ENCODE measurements at places on chromosomes 13 and 19.

DNA sequence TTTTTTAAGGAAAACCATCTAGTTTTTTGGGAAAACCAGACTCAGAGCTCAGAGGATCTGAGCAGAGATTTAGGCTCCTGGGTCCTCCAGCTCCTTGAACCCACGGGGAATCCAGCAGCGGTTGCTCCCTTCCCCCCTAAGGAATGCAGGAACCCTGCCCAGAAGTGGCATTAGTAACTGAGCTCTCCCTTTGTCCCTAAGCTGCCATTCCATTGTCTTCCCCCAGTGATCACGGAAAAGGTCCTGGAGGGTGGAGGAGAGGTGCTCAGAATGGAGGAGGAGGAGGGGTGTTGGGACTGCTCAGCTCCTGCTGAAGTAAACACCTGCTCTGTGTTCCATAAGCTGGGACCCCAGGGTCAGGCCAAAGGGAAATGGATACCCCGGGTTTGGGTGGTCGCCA lies 16.8 kb upstream of the OR1M1 start:
- no peak for DNase-seq

DNA sequence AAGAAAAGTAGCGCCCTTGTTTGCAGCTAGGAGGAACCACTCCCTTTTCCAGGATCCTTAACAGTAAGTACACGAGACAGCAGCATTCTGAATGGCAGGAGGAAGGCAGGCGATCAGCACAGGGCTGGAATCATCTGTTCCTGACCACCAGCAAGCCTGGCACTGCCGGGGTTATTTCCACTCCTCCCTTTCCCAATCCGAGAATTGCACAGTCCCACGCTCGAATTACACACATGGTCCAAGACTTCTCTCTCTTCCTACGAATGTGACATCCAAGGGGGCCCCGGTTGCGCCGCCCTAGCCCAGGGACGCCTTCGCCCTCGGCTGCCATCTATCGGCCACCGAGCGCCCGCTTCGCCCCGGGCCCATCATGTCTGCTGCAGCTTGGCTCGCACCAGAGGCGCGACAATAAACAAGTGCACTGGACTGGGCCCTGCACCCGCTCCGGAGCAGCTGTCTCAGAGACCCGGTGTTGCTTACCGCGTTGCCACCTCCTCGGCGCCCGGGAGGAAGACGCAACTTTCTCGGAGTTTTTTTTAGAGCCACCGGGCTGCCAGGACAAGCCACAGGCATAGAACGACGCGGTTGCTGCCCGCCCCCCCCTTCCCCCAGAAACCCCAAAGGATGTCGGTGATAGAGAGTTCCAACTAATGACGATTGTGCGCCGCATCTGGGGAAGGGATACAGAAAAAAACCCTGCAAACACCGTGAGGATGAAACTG lies at the start of gene SLITRK5:
Gene SLITRK5 (plus strand): TSS at position 341 of the 722 bp plus-strand sequence. CDS start 4,018 bp downstream, outside the sequence.
- DNase-seq = peak; percentile 90

- DNase-seq = no peak
Observed at GRCh38 chr19:38055010-38055409, 148.0 kb downstream of the SIPA1L3 start.

DNA sequence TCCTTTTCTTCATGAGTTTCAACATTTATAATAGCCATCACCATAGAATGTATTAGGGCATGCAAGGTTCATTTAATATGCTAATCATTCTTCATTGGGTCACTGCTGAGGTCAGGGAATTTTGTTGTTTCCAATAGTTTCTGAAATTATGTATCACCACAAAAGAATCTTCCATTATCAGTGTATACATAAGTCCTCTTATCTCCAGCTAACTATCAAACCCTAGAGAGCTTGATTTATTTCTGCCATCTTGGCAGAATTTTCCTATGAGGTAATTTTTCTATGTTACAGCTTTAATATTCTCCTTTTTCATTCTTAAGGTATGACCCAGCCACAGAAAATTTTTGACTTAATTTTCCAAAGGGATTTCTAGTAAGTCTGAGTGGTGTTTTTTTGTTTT lies 415.0 kb upstream of the SLITRK1 start:
- DNase-seq = no peak
